ENCODE measurements at places on chromosomes 1 and 21.

GRCh38 chr1:35594005-35594760, 21.1 kb downstream of the TFAP2E start:
- no peak for DNase-seq

DNA sequence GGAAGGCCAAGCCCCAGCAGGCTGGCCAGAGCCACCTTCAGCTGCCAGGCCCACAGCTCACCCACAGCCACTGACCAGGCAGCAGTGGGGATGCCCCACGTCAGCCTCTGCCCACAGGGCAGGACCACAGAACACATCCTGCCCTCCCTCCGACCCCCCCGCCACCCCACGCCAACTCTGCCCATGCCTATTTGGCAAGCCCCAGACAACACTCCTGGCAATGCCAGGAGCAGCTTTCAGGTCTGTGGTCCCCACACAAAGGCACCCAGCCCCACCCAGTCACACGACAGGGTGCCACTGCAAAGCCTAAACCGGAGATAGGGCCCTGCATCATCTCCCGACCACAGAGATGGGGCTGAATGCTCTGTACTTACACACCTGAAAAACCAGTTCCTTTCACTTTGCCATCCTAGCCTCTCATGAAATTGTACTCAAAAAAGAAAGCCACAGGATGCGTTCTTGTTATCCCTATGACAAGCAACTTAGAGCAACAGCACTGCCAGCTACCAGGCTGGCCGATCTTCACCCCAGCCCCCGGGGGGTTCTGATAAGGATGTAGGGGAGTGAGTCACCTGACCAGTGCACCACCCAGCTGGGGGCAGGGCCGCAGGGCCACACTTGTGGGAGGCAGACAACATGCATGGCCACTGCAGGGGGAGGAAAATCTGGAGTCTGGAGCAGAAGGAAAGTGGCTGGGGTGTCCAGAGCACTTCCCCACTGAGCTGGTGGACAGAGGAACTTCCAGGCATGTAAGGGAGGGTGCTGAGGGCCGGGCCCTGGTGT, 36.2 kb downstream of the UBE2G2 start:
- no peak for DNase-seq

DNA sequence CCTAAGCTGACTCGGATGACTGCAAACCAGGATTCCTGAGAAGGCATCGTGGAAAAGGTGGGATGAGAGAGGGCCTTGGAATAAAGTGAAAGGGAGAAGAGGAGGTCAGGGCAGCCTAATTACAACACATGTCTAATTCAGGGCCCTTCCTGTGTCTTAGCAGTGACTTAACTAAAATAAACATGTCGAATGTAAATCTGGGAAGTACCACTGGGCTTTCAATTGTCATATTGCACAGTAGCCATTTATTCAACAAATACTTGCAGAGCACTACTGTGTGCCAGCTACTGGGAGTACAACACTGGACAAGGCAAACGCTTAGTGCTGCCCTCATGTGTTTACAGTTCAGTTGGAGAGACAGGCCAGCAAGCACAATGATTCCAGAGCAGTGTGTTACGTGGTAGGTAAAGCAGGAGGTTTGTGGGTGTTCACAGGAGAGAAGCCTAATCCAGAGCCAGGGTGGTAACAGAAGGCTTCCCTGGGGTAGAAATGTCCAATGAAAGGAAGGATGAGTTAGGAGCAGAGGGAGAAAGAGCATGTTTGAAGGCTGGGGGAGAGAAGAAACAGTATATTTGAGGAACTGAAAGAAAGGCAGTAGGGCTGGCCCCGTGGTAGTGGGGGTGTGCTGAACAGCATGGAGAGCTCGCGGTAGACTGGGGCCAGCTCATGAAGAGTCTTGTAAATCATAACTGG, 38.0 kb upstream of the RASAL2 start:
- peak; percentile 73 for DNase-seq

DNA sequence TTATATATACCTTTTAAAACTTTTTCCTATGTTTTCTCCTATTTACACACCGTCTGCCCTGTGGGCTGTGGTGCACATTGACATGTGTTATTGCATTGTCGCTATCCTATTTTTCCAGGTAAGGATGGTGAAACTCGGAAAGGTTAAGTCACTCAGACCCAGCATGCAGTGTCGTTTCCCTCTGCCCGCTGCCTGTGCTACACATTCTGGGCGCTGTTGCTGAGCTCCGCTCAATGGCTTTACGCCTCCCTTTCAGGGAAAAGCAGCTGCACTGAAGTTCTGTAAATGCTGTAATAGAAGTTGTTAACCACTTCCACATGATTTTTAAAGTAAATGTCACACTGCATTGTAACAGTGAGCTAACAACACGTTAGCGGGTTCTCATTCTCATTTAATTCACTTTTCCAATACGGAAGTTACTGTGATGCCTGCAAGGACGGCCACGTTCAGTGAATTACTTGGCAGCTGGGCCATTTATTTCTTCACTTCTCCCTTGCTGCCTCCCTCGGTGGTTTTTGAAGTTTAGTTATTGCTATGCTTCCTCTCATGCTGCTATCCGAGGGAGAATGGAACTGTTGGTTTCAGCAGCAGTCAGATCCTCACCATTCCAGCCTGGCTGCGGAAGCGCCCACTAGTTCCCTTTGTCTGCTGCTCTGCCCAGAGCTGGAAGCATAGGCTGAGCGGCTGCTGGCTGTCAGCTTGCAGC, 288.7 kb downstream of the SPATA17 start:
- DNase-seq, result no peak

GRCh38 chr1:11281518-11282331, 8.7 kb downstream of the UBIAD1 start:
- no peak for DNase-seq

GRCh38 chr1:239814306-239814881, 277.3 kb upstream of the FMN2 start:
- DNase-seq, result no peak

- DNase-seq, result no peak
Measured at GRCh38 chr1:169070547-169070946, 35.9 kb upstream of the ATP1B1 start.

DNA sequence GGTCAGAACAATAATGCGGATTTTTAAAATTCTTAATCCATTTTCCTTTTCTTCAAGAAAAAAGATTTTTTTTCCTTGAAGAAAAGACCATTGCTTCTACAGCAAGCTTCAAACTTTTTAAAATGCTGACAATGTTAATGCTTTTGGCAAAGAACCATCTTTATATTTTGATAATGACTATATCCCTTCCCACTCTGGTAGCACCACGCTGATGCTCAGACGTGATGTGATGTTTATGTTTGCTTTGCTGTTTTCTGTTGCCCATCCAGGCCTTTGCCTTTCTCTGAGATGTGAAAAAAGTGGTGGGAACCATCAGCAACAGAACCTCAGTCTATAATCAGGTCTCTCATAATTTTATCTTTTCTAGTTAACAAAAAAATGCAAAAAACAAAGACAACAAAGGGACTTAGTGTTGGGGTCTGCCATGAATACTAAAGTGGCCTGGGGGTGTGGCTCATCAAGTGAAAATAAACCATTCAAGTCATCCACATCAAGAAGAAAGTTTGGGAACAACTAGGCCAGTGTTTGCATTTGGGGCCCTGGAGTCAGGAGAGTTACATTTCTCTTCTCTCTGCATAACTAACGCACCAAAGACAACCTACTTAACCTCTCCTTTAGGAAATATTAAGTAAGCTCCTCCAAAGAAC, 244.6 kb upstream of the DMRTA2 start:
- no peak for DNase-seq

DNA sequence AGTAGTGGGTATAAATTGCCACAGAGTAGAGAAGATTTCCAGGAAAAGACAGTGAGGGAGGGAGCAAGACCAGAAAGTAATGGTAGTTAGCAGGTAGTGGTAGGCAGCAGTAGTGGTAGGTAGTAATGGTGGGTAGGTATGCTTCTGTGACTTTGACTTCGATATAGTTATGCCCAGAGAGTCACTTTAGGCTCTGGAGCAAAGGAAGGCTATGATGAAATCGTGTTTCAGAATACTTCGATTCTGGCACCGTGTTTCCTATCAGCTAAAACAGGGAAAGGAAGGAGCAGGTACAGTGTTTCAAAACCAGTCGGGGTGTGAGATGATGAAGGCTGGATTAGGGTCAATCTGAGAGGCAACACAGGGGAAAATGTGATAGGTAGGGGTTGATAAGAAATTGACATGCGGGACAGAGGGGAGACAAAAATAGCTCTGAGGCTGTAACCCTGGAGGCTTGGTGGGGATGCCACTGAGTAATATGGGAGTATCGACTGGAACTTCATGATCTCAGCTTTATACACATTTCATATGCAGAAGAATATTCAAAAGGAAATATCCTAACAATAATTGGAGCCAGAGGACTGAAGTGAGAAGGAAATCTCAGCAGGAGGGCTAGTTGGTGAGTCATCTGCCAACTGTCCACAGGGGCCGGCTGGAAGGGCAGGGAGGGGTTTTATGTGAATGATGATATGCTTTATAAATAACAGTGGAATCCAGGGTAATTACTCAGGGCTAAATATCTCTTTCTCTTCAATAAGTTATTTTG, 25.2 kb upstream of the TRIM45 start:
- DNase-seq, result no peak

DNA sequence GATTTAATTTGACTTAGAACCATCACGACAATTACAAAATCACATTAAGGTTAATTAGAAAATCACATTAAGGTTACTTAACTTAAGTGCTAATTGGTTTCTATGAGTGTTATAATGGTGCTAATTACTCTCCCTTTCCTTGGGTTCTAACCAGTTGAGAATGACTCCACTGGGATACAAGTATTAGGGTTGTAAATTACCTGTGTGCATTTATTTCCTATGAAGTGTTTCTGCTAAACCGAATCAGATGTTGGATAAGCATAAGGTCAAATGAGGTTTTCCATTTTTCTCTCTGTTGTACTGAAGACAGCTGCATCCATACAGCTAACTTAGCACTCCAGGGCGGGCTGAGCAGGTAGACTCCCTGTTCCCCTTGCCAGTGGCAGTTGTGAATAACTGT, 610.3 kb upstream of the TMPRSS15 start:
- no peak for DNase-seq

GRCh38 chr1:59139396-59139795, 157.5 kb upstream of the FGGY start:
- no peak for DNase-seq

GRCh38 chr1:230277201-230278025, 148.7 kb downstream of the PGBD5 start:
- DNase-seq, result no peak
